Aorta (tissue), 5 donors: ENCODE measurements at places on chromosomes 2 and 18. TPM values are rescaled to one million over a fixed set of nuclear protein-coding genes. Genes with fewer than 3 reads are reported as not detected.
A peak's percentile ranks its signal among the peaks of the same experiment; 100 is the strongest.

Gene SCYGR4
- total RNA-seq: not detected

Gene ZSWIM2
- total RNA-seq: not detected

- H3K4me1 ChIP-seq: no peaks in the 10 kb centered on the region
- H3K27ac ChIP-seq: no peak overlapping the region
- H3K4me3 ChIP-seq: no peak overlapping the region
- H3K27me3 ChIP-seq: no peaks in the 10 kb centered on the region
- DNase-seq: no peak
Measured at GRCh38 chr2:28979041-28979440, 2.1 kb upstream of the TOGARAM2 start.

GRCh38 chr18:22816266-22817176 is 116.6 kb upstream of the RBBP8 start:
- H3K36me3 ChIP-seq: no peaks in the 10 kb centered on the region
- DNase-seq: no peak
- no peak overlapping the region for H3K4me3 ChIP-seq
- H3K27ac ChIP-seq: no peak overlapping the region

GRCh38 chr2:162919111-162919510 is 80.5 kb upstream of the KCNH7 start:
- H3K4me1 ChIP-seq: no peaks in the 10 kb centered on the region
- H3K27ac ChIP-seq: no peak overlapping the region
- DNase-seq: no peak
- H3K4me3 ChIP-seq: no peak overlapping the region
- H3K27me3 ChIP-seq: no peaks in the 10 kb centered on the region

DNA sequence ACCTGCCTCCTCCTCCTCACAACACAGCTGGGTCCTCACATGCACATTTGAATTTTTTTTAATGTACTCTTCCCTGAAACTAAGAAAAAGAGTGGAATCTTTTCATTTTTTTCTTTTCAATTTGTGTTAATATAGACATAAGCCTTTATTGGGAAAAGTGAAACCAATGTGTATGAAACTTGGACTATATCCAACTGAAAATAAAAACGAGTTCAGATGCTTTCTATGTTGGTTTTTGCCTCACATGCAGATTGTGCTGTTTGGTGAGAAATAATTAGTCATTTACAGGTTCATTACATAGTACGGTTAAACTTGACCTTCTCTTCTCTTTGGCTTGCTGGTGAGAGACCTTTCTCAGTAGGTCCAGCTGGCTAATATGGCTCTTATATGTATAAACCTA is 515.2 kb upstream of the FANCL start:
- H3K27ac ChIP-seq: no peak overlapping the region
- no peaks in the 10 kb centered on the region for H3K4me1 ChIP-seq
- no peak for DNase-seq
- no peak overlapping the region for H3K4me3 ChIP-seq
- H3K27me3 ChIP-seq: no peaks in the 10 kb centered on the region

Gene ZNF804A
- total RNA-seq: 0.33 TPM

DNA sequence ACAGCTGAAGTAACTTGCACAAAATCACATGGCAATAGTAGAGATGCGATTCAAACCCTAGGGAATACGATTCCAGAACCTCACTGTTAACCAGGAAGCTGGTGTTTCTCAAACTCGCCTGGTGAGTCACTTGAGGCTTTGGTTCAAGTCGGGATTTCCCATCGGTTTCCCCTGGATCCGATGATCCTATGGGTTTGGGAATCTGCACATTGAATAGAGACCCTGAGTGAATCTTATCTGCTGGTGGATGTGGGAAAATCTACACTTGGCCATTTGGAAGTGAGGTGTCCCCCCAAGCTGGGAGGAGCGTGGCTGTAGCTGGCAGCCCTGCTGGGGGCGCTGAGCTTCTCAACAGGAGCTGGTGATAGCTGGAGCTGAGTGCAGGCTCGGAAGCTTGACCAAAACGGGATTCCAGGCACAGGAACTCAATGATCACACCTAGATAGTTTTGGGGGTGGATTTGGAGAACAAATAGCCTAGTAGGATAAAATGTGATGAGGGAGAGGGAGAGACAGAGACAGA is 135.4 kb downstream of the PRKCE start:
- no peaks in the 10 kb centered on the region for H3K4me1 ChIP-seq
- H3K27me3 ChIP-seq: no peaks in the 10 kb centered on the region
- H3K36me3 ChIP-seq: no peaks in the 10 kb centered on the region
- no peak for DNase-seq
- no peak overlapping the region for H3K27ac ChIP-seq

Gene CRACDL
- total RNA-seq: 6.0 TPM

- H3K27me3 ChIP-seq: no peaks in the 10 kb centered on the region
- H3K4me1 ChIP-seq: no peaks in the 10 kb centered on the region
- no peaks in the 10 kb centered on the region for H3K36me3 ChIP-seq
- no peak for DNase-seq
- no peak overlapping the region for H3K27ac ChIP-seq
Measured at GRCh38 chr2:95329891-95330793, 33.0 kb downstream of the KCNIP3 start.

Gene ACMSD
- total RNA-seq: not detected

DNA sequence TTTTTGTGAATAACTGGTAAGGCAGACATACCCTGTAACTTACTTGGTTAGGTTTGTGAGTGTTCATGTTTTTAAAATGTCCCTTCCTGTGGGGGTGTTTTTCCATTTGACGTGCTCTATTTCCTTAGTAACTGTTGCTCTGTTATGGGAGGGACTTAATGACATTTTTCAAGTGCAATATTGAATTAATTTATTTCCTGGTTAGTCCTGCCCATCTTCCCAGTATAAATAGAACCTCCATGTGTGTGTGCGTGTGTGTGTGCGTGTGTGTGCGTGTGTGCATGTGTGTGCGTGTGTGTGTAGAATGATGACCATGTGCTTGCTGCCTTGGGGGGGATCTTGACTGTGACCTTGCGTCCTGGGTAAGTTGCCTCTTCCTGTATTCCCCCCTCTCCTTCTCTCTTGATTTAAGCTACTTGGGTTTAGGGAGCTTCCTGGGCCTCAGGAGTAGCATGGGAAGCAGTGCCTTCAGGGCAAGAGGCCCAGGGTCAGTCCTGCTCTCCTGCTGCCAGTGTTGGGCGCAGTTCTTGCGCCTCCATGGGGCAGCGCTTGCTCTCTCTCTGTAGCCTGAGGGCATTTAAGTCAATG is 163.9 kb downstream of the LDLRAD4 start:
- H3K36me3 ChIP-seq: no peaks in the 10 kb centered on the region
- H3K4me1 ChIP-seq: peaks cover 9% of the 10 kb centered on the region
- H3K27me3 ChIP-seq: no peaks in the 10 kb centered on the region
- peak; percentile 89 for DNase-seq
- no peak overlapping the region for H3K4me3 ChIP-seq

Gene SNED1
- 149 TPM for total RNA-seq

GRCh38 chr2:36780231-36780839 is 83.8 kb downstream of the VIT start:
- H3K4me3 ChIP-seq: peak overlapping the region; percentile 79
- no peak overlapping the region for H3K27ac ChIP-seq
